ENCODE measurements at places on chromosomes 1 and 21.

DNA sequence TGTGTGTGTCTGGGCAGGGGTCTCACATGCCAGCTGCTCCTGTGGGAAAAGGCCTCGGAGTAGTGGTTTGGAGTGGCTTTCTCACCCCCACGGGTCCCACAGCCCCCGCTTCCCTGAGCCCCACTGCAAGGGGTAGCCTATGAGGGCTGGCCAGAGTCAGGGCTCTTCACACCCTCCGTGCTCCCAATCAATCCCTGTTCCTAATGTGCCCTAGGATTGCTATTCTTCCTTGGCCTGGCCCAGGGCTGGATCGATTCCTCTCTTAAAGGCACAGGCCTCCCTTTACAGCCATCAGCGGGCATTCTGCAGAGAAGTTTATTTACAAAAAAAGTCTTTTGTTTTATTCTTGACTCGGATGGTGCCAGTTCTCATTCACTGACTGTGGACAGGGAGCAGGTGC is 19.3 kb upstream of the ACTL8 start:
- no peak for DNase-seq

DNA sequence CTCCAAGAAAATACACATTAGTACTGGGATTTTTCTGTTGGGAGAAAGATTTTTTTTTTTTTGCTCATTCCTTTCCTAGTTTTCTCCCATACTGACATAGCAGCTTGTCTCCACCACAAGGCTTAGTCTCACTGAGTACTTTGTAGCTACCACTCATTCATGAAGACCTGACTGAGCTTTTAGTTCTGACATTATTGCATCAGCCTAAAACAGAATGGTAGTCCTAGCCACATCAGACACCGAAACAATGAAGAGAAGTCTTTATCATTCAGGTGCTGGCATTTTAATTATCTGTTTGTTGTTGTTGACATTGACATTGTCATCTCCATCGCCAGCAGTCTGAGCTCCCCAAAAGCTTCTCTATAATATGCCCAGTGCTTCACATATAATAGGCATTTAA is 21.1 kb upstream of the C1orf21 start:
- no peak for DNase-seq

DNA sequence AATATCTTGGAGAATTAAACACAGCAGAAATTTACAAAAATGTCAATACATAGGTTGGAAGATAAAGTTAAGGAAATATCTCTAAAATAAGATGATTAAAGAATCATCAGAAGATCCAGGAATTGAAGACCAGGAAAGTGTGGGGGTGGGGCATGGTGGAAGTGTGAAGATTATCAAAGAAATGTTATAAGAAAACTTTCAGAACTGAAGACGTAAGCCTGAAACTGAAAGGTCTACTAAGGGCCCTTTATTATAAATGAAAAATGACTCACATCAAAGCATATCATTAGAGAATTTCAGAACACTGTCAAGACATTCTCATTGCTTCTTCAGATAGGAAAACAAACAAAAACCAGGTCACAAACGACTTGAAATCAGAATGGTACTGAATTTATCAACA is 92.4 kb upstream of the DPT start:
- DNase-seq = no peak

GRCh38 chr1:161313554-161314200 is 504 bp upstream of the SDHC start:
- DNase-seq = no peak

- no peak for DNase-seq
These were observed 77.9 kb upstream of the LPGAT1 start for GRCh38 chr1:211908453-211908852.

Measured in HTR-8/SVneo (cell line).